ENCODE measurements at places on chromosomes 16 and 17. TPM values are rescaled to one million over a fixed set of nuclear protein-coding genes. Genes with fewer than 3 reads are reported as not detected.

GRCh38 chr16:50479771-50480170 lies 68.4 kb upstream of the NKD1 start:
- no peaks in the 10 kb centered on the region for H3K36me3 ChIP-seq
- no peak overlapping the region for H3K4me3 ChIP-seq
- no peaks in the 10 kb centered on the region for H3K27me3 ChIP-seq

DNA sequence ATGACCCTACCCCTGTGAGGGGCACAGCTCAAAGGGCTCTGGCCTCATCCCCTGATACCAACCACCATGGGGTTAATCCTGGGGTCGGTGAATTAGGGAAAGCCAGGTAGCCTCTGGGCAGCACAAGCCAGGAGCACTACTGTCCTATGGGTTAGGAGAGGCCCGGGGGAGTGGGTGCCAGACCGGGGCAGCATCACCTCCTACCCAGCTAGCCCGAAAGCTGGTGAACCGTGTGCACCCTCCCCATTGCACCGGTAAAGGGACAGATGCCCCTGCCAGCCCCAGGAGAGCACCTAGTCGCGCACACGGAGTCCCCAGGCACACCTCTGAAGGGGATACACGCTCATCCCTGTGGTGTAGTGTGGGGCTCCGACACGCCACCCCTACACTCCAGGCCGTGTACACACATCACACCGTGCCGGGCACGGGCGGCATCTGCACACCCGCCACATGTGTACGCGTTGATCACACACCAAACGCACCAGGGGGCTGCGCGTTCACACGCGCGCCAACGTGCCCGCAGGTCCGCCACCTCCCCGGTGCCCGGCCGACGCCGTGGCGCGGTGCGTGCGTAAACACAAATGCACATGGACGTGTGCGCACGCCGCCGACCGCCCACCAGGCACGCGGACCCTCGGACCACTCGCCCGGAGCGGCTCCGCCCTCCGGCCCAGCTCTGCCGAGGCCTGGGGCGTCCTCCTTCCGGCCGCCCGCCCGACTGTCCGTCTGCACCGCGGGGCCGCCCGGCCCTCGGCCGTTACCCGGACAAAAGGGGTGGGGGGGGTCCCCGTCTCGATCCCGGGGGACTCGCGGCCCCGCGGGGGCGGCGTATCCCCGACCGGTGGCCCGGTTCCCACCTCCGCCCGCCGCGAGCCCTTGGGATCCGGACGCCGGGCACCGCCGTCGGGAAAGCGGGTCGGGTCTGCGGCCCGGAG lies 785 bp downstream of the UBALD1 start:
- peak overlapping the region; percentile 88 for H3K4me3 ChIP-seq
- DNase-seq: peak; percentile 79
- no peaks in the 10 kb centered on the region for H3K36me3 ChIP-seq
- no peaks in the 10 kb centered on the region for H3K4me1 ChIP-seq

The KSR1 gene
- 38.4 TPM for total RNA-seq

- peak; percentile 32 for DNase-seq
- no peaks in the 10 kb centered on the region for H3K27me3 ChIP-seq
- no peaks in the 10 kb centered on the region for H3K36me3 ChIP-seq
- H3K4me1 ChIP-seq: no peaks in the 10 kb centered on the region
Measured at GRCh38 chr17:17605083-17605728, 13.7 kb upstream of the PEMT start.

DNA sequence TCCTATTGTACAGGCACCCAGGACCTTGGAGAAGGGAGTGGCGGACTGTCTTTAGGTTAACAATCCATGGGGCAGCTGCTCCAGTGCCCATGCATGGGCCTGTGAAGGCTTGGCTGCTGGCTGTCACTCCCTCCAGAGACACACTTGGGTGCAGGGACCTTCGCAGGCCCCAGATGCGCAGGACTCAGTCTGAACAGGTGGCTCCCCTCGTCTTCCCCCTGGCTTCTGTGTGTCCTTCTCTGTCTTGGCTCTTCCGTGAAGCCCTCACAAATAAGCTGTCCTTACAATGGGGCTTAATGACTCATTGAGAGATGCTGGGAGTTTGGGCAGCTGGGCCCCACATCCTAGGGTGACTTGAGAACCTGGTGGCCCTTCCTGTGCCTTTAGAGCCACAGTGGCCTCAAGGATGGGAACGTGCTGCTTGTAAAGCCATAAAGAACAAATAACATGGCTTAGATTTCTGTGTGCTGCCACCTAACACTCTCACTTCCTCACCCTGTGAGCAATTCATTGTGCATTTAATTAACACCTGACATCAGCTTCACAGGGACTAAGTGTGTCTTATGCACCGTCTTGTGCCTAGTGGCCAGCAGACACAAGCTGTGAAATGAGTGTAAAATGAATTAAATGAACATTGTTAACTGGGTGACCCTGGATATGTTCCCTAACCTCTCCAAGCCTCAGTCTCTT lies 340.7 kb downstream of the SNX29 start:
- no peaks in the 10 kb centered on the region for H3K27me3 ChIP-seq
- no peaks in the 10 kb centered on the region for H3K4me1 ChIP-seq
- no peak overlapping the region for H3K4me3 ChIP-seq
- H3K36me3 ChIP-seq: no peaks in the 10 kb centered on the region

The SPATA22 gene
- not detected for total RNA-seq

- H3K36me3 ChIP-seq: no peaks in the 10 kb centered on the region
- no peak for DNase-seq
- H3K27ac ChIP-seq: no peak overlapping the region
- no peaks in the 10 kb centered on the region for H3K27me3 ChIP-seq
- no peak overlapping the region for H3K4me3 ChIP-seq
- peaks cover 5% of the 10 kb centered on the region for H3K4me1 ChIP-seq
Measured at GRCh38 chr16:9095656-9096397, 4.4 kb downstream of the HAPSTR1 start.

The RNF227 gene
- 3.0 TPM for total RNA-seq

DNA sequence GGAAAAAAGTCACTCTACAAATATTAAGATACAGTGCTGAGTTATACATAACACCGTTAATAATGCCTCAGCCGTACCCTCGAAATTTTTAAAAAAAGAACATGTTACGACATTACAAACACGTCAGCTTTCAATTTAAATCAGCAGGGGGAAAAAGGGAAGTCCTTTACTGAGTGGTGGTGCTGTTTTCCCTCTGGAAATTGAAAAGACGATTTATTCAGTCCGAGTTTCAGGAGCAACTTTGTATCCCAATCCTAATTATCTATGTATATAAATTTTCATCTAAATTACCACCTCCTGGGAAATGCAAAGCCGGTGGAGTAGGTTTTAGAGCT lies 1.3 kb downstream of the NETO2 start:
- H3K4me3 ChIP-seq: peak overlapping the region; percentile 8
- DNase-seq: no peak
- H3K36me3 ChIP-seq: no peaks in the 10 kb centered on the region
